ENCODE measurements at places on chromosomes 16 and 17. TPM values are rescaled to one million over a fixed set of nuclear protein-coding genes. Genes with fewer than 3 reads are reported as not detected.

GRCh38 chr17:1365445-1366039 is 34.5 kb downstream of the YWHAE start:
- peak; percentile 35 for DNase-seq

- no peak for DNase-seq
These were observed 259.0 kb downstream of the CPPED1 start for GRCh38 chr16:12544477-12545296.

DNA sequence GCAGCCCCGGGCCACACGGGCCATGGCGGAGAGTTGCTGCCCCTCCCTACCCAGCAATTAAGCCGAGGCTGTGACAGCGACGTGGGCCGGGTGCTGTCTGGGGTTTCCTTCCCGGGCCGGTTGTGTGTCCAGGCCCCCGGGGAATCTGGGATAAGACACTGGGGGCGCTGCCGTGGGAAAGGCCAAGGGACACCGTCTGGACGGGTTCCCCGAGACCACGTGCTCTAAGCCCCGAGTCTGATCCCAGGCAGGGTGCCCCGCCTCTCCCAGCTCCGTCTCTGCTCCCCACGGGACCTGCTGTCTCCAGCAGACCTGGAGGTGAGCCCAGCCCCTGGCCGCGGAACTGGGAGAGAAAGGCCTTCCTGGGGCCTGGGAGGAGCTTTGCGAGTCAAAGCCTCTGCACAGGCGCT is 92.2 kb downstream of the IRX3 start:
- no peak for DNase-seq

DNA sequence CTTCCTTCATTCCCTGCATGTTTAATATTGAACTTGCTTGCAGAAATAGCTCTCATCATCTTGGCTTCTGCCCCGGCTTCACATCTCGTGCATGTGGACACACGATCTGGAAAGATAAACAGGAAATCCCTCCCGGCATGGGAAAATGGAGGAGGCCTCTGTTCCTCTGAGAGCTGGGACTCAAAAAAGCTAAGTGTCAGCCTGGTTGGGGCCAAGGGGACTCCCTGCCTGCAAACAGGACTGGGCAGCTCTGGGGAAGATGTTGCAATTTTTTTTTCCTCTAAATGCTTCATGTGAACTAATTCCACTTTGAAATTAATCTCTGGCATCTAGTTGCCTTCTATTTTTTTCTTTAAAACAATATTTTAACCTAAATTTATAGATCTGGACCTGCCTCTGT is 24.8 kb downstream of the ITPRIPL2 start:
- DNase-seq, result no peak

GRCh38 chr17:38508954-38509771 is 80.9 kb downstream of the ARHGAP23 start:
- DNase-seq, result peak; percentile 81

DNA sequence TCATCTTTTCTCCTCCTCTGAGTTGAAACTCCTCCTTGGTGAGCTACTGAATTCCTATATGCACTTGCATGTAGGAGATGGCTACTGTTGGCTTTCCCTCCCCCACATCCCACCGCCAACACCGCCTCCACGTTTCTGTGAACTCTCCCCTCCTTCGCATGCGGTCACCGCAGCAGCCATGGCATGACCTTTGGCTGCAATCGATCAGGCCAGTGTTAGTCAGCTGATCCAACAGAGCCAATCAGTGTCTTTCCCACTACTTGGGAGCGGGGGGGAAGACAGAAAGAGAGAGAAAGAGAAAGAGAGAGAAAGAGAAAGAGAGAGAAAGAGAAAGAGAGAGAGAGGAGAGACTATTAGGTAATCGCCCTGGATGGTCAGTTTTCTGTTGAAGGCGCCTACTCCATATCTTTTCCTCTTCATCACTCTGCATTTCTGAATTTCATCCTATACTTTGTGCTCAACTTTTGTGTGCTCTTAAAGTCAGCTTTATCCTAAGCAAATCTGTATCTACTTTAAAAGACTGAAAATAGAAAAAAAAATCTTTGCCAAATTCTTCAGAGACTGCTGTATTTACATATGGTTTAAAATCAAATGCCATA is 22.7 kb downstream of the ASGR1 start:
- DNase-seq, result no peak

DNA sequence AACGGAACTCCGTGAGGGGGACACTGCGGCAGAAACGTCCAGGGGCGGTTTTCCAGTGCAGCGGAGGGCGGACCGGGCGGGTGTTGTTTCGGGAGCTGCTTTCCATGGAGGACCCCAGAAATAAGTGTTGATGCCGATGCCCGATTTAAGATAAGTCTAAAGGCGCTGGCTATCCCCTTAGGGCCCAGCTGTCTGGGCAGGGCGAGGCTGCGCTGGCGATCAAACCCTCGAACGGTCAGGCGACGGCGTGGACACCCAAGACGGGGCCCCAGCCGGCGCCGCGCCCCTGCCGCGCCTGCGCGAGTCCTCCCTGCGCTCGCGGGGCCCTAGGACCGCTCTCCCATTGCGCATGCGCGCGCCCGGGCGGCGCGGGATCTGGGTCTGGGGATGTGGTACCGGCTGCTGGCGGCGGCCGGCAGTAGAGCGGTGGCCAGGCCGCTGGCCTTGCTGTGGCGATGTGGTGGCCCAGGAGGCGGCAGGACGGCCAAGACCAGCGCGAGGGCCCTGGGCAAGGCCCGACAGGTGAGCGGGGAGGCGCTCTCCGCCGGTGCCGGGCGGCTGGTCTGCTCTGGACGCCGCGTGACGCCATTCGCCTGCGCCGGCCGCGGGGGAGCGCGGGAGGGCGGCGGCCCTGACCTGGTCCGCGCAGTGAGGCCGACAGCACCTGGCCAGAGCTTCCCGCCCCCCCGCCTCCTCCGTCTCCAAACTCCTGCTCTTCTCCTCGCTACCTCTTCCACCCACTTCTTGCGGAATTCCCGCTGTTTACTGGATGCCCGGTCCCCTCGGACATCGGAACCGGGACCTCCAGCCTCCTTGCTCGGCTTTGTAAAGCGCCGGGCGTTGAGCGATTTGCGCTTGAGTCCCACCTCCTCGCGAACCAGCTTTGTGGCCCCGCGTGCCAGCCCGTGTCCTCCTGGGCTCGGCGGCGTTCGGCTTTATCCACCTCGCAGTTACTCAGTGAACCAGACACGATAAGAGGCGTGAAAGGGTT is 24.0 kb downstream of the DEF8 start:
- DNase-seq, result peak; percentile 85

DNA sequence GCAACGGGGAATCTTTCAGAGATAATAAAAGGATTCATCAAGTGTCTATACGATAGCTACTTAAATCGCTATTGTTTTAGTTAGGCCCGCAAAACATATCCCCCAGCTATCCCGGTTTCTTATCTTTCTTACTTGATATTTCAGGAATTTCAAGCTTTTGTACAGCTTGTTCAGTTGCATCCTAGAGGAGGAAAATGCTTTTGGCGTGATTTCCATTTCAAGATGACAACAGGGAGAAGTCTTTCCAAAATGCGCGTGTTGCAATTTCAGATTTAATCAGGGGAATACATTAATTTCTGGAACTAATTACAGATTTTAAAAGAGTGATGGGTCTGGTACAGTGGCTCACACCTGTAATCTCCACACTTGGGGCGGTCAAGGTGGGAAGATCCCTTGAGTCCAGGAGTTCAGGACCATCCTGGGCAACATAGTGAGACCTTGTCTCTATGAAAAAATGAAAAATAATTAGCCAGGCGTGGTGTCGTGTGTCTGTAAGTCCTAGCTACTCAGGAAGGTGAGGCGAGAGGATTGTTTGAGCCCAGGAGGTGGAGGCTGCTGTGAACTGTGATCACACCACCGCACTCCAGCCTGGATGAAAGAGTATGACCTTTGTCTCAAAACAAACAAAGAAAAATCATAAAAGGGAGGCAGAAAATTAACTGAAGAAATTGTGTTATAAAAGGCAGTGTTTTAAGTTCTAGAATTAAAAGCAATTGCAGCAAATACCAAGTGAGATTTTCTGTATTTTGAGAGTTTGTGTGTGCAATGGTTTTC is 546.1 kb downstream of the MAF start:
- DNase-seq, result no peak

DNA sequence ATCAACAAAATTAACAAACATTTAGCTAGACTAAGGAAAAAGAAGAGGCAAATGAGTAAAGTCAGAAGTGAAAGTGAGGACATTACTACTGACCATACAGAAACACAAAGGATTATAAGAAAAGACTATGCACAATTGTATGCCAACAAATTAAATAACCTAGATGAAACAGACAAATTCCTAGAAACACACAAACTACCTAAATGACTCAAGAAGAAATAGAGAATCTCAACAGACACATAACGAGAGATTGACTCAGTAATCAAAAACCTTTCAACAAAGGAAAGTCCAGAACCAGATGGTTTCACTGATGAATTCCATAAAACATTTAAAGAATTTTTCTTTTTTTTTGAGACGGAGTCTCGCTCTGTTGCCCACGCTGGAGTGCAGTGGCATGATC is 35.7 kb upstream of the MYLK3 start:
- no peak for DNase-seq

DNA sequence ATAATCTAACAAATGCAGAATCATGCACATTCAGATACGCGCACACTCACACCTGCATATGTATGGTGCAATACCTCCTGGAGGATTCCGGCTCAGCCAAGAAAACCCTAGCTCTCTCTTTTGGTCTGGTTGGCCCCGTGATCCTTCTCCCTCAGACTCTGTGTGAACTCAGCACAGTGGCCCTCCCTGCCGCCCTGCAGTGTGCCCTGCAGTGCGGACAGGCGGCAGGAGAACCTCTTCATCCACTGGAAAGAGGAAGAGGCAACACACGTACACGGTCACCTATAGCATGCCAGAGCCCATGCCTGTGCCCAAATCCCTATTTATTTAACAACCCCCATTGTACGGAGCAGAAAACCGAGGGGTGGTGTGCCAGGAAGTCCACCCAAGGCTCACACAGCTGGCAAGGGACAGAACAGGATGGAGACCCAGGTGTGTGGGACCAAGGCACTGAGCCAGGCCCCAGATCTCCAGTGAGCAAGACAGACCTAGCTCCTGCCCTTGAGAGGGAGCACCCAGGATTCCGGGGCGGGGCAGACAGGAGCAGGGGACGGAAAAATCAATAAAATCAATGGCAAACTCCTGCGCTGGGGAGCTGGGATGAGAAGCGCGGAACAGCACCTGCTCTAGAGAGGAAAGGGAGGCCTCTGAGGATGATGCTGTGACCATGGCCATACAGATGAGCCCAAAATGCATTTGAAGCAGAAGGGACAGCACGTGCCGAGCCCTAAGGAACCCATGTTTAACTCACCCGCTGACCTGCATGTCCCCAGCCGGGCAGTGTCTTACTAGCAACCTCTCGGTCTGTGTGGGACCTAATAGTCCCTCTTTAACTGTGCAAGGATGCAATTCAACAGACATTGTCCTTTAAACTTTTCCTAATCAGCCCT is 54.7 kb upstream of the CIBAR2 start:
- no peak for DNase-seq

DNA sequence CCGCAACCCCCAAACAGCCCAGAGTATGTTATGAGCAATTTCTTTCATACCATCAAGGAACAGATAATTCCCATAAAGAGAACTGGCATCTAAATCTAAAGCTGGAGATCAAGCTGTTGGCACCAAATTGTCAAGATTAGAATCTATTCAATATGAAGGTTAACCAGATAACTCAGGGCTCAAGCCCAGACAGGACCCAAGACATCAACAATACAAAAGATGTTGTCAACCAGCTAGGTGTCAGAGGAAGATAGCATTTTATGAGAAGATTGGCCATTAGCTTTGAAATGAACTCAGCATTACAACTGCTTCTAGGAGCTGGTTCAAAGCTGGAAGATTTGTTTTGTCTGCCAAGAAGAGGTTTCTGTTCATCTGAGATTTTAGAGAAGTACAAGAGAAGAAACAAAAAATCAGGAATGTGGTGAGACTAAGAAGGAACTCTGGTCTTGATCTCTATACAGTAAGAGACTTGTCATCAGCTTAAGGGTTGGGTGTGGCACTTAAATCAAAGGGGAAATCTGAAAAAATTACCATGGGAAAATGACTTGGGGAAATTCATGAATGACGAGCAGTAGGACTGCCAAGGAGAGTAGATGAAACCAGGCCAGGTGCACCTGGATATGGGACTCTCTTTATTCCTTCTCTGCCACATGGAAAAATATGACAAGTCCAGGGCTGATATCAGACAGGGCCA is 64.2 kb upstream of the COX10 start:
- DNase-seq, result no peak

The TMEM235 gene
- not detected for total RNA-seq

The WWOX gene
- total RNA-seq, result 30.5 TPM
